ENCODE measurements at places on chromosomes 1 and 21.

- DNase-seq, result no peak
Measured at GRCh38 chr1:181926697-181927096, 134.8 kb downstream of the ZNF648 start.

- no peak for DNase-seq
Measured at GRCh38 chr1:184597650-184598357, 156.9 kb downstream of the EDEM3 start.

- no peak for DNase-seq
Measured at GRCh38 chr1:219379691-219380090, 206.0 kb downstream of the LYPLAL1 start.

DNA sequence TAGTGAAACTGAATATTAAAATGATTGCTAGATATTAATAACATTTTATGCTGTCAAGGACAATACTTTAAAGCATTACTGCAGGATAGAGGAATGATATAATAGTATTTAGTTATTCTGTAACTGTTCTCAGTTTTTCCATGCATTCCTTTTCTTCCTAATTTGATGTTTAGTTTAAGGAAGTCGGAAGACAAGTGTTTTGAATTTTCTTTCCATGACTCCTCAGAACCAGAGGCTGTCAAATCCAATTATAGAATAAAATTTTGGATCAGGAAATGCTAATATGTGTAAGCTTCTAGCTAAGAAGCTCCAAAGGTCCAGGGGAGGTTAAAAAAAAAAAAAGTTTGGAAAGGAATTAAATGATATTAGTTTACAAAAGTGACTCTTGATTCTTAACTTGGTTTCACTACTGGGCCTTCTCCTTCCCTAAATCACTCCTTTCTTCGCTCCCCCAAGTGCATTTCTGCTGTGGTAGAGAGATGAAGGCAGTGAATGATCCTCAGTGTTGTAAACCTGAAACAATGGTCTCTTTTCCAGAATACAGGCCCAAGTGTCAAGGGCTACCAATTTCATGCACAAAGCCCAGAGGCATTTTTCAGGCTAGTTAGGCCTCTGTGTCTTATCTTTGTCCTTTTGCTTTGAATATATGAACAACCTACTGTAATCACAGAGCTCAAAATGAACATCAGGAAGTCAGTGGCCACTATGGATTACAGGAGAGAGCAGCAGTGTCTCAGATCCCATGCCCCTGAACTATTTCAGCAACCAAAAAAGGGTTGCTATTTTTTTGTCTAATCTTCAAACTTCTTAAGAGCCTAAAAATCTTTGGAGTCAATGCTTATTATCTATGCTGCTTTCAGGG lies 6.2 kb downstream of the ADSS2 start:
- no peak for DNase-seq
